DMS79 (cell line): ENCODE measurements at places on chromosomes 1 and 21.
A peak's percentile ranks its signal among the peaks of the same experiment; 100 is the strongest.

DNA sequence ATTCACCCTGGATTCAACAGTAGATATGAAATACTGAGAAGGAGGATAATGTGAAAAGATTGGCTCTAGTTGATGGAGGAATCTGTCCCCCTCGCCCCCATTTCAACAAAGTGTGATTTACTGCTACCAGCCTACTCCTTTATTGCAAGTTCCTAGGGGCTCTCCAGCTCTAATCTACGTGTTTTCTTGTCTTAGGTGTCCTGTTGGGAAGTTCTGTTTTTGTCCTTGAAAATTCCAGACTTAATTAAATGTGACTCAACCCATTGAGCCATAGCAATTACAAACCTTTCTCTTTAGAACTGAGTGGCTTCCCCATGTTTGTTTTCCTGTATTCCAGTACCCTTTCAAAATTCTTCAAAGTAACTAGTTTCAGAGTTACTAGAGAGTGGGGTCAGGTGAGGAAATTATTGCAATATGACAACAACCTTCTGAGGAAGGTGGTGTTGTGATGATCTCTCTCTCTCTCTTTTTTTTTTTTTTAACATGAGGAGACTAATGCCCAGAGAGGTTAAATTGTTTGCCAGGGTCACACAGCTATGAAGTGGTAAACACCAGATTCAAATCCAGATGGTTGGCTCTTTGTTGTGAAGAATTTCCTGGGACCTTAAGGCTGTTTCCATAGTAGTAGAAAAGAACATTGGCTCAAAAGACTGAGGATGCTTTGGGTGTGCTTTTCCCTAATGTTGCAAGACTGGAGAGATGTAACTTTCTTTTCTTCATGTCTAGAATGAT, 3.5 kb downstream of the RGL1 start:
- DNase-seq, result no peak

DNA sequence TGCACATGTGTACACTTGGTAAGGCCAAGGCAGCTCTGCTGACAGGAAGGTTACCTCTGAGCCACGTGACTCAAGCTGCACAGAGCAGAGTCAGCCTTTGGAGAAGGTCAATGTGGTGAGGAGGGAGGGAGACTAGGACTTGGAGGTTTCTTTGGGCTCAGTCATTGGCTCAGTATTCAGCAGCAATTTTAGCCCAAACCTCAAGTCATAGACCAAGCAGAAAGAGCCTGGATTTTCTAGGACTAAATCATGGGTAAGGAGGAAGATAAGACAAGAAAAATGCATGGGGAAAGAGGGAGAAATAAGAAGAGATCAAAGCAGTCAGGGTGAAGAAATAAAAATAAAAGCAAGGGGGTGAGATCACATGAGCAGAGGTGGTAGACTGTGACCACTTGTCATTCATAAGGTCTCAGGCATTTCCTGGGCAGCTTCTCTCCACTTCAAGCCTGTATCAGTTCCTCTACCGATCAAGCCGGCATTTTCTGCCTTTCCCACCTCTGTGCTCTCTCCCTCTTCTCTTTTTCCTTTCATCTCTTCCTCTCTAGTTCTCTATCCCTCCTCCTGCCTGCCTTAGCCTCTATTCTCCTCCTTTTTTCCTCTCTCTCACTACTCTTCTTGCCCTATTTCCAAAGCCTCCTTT, 51.7 kb upstream of the DUSP10 start:
- no peak for DNase-seq

- no peak for DNase-seq
Measured at GRCh38 chr21:35401476-35401875, 352.4 kb upstream of the RUNX1 start.

DNA sequence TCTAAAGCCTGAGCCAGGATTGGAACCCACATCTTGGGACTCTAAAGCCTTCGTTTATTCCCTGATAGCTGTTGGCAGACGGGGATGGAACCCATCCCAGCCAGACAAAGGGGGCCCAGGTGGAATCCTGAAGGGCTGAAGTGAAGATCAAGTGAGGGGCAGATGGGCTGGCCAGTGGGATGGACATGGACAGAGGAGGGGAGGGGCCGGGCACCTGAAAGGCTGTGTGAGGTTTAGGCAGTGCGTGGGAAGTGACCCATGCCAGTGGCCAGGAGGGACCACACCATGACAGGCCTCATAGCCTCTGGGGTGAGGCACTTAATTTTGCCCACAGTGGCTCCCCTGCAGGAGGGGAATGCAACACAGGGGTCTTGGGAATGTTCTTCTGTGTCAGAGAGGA, 44.6 kb upstream of the DMRTB1 start:
- DNase-seq, result no peak

- no peak for DNase-seq
Measured at GRCh38 chr1:4179914-4180735, 280.1 kb upstream of the C1orf174 start.

- no peak for DNase-seq
Measured at GRCh38 chr1:205590457-205590768, 41.4 kb downstream of the ELK4 start.

DNA sequence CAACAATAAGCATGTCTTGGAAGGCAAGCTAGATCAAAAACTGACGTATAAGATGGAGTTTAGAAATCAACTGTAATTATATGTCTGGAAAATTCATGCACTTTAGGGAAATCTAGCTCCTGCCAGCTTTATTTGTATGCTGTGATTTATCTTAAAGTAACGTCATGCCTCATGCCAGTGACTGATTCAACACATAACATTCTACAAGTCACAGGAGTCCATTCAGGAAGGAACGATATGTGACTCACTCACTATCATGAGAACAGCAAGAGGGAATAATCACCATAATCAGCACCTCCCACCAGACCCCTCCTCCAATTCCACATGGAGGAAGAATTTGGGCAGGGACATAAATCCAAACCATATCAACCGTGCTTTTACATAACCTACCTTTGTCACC, 682.4 kb upstream of the ADAMTS5 start:
- no peak for DNase-seq

DNA sequence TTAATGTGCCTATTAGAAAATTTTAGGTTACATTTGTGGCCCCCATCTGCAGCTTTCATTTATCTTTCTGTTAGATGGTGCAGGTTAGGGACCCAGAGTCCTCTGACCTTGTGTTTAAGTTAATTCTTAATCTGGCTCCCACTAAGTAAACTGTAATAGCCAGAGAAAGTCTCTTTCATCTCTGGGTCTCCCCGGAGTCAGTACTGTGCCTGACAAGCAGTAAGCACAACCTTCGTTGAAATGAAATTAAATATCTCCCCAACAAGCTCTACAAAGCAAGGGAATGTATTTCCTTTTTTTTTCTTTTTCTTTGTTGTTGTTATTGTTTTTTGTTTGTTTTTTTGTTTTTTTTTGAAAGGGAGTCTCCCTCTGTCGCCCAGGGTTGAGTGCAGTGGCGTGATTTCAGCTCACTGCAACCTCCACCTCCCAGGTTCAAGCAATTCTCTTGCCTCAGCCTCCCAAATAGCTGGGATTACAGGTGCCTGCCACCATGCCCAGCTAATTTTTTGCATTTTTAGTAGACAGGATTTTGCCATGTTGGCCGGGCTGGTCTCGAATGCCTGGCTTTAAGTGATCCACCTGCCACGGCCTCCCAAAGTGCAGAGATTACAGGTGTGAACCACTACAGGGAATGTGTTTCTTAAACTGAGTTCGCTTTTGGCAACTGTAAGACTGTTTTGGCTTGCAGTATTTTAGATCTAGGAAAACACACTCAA, 81.6 kb downstream of the HHIPL2 start:
- DNase-seq, result no peak

- no peak for DNase-seq
Measured at GRCh38 chr1:70458131-70458530, 47.1 kb downstream of the CTH start.

DNA sequence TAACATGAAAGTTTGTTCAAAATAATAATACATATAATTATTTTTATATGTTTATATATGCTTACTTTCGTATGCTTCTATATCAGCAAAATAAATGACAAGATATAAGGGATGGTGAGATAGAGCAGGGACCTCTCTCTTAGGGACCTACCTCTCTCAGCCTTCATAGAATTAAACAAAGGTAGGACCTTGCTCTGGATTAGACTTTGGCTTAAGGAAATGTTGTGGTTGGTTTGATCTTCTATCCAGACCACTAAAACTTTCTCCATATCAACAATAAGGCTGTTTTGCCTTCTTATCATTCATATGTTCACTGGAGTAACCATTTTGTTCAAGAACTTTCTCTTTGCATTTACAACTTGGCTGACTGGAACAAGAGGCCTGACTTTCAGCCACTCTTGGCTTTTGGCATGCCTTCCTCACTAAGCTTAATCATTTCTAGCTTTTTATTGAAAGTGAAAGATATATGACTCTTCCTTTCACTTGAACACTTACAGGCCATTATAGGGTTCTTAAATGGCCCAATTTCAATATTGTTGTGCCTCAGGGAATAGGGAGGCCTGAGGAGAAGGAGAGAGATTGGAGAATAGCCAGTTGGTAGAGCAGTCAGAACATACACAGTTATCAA, 14.4 kb downstream of the FRRS1 start:
- DNase-seq, result peak; percentile 4

DNA sequence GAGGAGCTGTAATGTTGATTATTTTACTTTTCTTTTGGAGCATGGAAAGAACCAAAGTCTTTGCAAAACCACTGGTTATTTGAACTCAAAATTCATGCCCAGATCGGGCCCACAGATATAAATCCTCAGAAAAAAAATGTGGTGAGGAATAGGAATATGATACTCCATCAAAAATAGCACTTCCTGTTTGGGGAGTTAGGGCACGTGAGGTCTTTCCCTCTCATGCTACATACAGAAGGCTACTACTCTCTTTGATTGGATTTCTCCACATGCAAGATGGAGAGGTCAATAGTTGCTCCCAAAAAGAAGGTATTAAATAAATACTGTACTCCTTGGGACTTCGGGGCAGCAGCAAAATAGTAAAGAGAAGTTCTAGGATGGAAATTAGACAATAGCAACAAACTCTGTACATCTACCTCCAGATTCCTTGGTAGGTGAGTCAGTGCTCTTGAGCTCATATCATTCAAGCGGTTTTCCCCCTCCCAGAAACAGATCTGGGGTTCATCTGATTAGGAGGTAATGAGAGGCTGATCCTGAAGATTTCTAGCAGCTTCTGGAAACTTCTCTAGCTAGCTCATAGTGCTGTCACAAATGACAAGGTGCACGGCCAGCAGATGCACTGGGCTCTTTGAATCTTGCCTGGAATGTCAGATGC, 47.1 kb downstream of the SLC9C2 start:
- DNase-seq, result no peak
